ENCODE measurements at places on chromosomes 13 and 19.

DNA sequence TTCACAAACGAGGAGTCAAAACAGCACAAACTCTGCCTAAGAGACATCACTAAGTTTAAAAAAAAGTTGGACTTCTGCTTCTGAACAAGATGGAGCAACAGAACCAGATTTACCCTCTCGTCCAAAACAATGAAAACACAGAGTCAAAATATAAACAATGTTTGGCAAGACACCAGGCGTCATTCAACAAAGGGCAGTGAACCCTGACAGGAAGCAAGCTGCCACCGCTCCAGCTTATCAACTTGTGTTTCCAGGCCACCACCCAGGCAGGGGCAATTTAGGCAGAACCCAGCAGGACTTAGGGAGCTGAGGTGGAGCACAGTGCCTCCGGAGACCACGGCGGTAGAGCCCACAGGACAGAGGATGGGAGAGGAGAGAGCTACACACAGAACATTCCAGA is 8.6 kb upstream of the NAPA start:
- no peak for DNase-seq

- no peak for DNase-seq
These were observed 4.4 kb upstream of the C19orf18 start for GRCh38 chr19:57978586-57979289.

- DNase-seq: no peak
These were observed 326.1 kb upstream of the SLITRK1 start for GRCh38 chr13:84208246-84208910.

DNA sequence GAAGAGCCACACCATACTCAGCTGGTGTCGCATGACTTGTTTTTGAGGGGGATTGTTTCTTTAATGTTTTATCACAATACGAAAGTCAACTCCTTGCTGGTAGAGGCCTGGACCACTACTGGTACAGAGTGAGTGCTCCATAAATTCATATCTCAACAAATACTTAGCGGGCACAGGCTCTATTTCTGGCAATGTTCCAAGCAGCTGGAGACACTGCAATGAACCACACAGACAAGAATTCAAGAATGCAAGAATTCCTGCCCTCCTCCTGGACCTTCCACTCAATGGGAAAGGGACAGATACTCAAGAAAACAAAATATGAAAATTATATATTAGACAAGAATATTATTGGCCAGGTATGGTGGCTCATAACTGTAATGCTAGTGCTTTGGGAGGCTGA is 5.1 kb upstream of the FXYD5 start:
- no peak for DNase-seq

GRCh38 chr13:60026286-60026685 is 137.4 kb downstream of the DIAPH3 start:
- DNase-seq: no peak

GRCh38 chr19:52535771-52536447 is 8.4 kb downstream of the ZNF808 start:
- DNase-seq: no peak

GRCh38 chr19:2223959-2224358 is 12.2 kb downstream of the PLEKHJ1 start:
- DNase-seq: no peak

- DNase-seq: no peak
These were observed 493.3 kb downstream of the COG6 start for GRCh38 chr13:40148742-40149141.

DNA sequence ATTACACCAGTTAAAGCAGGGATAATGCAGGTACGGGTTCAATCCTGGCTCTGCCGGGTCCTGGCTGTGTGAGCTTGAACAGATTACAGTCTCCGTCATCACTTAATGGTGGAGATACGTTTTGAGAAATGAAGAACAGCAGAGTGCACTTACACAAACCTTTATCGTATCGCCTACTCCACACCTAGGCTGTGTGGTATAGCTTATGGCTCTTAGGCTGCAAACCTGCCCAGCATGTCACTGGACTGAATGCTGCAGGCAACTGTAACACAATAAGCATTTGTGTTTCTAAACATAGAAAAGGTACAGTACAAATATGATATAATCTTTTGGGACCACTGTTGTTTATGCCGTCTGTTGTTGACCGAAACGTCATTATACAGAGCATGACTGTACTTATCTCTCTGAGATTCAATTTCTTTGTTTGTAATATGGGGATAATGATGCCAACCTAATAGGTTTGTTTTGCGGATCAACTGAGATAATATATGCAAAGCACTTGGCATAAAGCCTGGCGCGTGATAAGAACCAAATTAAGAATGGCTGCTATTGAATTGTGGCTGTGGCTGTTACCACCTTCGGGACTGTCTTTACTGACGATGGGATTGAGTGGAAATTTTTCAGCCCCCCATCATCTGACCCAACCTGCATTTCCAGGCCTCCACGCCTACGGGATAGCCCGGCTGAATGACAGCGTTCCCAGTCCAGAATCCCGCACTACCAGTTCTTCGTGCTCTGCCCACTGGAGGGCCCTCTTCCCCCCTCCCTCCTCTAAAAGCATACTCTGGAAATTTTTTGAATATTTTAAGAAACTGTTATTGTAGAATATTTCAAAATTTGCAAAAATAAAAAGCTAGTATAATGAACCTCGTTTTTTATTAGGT is 11.2 kb downstream of the KRTDAP start:
- no peak for DNase-seq

DNA sequence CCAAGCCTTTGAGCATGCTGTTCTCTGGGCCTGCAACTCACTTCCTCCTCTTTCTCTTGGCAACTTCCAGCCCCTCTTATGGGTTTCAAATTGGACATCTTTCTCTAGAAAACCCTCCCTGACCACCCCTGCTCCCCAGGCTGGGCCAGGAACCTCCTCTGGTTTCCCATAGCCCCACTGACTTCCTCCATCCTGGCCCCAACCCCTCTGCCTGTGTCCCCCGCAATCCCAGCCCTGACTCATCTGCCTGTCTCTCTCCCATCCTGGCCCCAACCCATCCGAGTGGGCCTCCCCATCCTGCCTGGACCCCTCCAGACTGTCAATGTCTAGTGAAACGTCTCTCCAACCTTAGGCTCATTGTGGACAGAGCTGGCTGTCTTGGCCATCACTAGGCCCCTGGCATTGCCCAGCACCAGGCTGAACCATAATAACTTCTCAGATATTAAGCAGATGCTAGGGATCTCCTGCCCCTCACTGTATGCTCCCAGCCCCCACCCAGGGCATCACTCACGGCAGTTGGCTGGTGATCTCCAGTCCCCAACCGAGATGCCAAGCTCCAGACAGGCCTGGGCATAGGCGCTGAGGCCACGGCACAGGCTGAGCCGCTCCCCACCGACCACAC is 16.8 kb downstream of the FCGBP start:
- no peak for DNase-seq

GRCh38 chr13:45728759-45729158 is 26.6 kb downstream of the CBY2 start:
- DNase-seq: no peak

- no peak for DNase-seq
These were observed 15.0 kb downstream of the MYO9B start for GRCh38 chr19:17090583-17090982.

- DNase-seq: no peak
These were observed 504.4 kb downstream of the FGF9 start for GRCh38 chr13:22175241-22175640.

DNA sequence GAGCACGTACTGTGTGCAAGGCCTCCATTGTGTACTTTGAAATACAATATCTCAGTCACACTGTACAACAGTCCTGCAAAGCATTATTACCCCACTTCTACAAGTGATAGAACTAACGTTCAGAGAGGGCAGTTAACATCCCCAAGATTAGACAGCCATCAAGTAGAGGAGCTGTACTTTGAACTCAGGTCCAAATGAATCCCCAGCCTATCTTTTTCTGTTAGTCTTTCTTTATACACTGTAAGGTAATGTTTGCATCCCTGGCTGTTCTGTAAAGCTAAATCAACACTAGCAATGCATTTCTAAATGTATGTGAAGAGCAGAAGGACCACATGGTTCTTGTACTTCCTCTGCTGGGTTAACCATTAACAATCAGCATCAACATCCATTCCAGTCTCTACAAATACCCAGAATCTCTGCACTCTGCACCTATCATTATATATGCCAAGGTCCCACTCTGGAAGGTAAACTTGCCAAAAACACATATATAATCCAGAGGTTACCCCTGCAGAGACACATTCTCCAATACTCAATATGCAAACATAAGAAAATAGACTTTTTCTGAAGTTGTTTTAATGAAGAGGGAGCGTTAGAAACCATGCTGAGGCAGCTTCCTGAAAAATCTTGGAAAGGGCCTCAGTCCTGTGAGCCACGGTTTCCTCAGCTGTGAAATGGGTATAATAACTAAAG is 182.3 kb downstream of the MZT1 start:
- DNase-seq: no peak

GRCh38 chr19:11538232-11539036 is at the start of gene CNN1:
Gene CNN1 (plus strand): TSS chr19:11538851. CDS start chr19:11538928, 77 bp downstream.
- no peak for DNase-seq

DNA sequence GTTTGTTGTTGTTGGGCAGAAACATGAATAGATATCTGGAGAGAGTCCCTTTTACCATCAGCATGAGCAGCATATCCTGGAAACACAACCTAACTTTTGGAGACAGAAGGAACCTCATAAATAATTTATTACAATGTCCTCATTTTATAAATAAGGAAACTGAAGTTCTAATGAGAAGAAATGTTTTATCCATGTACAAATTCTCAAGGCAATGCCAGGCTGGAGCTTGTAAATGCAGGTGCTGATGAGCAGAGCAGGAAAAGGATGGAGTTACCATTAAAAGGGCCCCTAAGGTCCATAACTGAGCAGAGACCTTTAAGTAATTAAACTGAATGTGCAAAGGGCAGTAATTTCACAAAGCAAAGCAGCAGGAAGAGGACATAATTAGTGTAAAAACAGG is 17.3 kb downstream of the LCP1 start:
- no peak for DNase-seq

DNA sequence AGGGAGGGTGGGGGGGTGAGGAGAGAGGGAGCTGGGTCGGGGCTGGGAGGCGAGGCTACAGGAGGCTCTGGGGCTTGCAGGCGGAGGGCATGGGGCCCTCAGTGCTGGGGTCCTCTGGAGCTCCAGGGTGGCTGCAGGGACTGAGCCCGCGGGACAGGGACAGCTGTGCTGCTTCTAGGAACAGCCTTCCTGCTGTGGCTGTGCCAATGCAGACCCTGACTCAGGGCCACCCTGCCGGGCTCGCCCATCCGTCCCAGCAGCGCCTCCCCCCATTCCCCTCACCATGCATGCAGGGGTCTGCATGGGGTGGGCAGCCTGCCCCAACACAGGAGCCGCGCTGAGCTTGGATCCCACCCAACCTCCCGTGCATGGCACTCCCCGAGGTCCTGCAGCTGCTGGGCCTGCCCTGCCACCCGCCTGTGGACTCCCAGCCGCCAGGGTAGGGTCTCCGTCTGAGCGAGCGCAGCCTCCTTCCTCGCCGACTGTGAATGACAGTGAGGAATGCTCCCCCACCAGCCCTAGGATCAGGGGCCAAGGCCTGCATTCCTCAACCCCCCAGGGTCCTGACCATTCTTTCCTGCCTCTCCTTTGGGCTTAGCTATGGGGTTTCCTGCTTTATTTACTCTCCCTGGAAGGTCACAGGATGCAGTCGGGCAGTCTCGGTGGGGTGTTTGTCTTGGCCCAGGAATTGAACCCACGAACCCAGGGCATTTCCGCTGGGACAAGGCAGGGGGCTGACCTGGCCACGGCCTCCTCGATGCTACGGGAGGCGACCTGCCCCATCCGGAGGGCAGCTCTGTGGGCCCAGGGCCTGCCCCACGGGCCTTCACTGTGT is 23.4 kb downstream of the CEBPG start:
- DNase-seq: no peak

- no peak for DNase-seq
These were observed 1312.7 kb downstream of the SLITRK1 start for GRCh38 chr13:82569581-82569980.

DNA sequence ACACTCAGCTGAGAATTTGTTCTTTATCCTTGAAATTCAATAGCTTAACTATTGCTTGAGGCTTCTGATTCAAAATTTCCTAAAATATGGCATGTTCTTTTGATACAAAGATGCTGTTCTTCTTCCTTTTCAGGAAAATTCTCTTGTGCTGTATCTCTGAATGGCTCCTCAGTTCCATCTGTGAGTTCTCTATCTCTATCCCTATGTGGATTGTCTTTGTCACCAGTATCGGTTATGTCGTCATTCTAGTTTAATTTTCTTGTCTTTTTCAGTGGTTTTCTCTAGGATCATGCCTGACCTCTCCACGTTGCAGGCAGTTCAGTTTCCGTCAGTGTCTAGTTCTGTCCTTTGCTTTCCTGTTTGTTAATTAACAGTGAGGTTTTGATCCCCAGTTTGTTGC is 104.6 kb upstream of the GJB6 start:
- no peak for DNase-seq

GRCh38 chr19:3250675-3251074 is 26.2 kb downstream of the CELF5 start:
- DNase-seq: no peak

GRCh38 chr19:57302020-57302465 is 18.2 kb upstream of the ZNF543 start:
- DNase-seq: no peak

DNA sequence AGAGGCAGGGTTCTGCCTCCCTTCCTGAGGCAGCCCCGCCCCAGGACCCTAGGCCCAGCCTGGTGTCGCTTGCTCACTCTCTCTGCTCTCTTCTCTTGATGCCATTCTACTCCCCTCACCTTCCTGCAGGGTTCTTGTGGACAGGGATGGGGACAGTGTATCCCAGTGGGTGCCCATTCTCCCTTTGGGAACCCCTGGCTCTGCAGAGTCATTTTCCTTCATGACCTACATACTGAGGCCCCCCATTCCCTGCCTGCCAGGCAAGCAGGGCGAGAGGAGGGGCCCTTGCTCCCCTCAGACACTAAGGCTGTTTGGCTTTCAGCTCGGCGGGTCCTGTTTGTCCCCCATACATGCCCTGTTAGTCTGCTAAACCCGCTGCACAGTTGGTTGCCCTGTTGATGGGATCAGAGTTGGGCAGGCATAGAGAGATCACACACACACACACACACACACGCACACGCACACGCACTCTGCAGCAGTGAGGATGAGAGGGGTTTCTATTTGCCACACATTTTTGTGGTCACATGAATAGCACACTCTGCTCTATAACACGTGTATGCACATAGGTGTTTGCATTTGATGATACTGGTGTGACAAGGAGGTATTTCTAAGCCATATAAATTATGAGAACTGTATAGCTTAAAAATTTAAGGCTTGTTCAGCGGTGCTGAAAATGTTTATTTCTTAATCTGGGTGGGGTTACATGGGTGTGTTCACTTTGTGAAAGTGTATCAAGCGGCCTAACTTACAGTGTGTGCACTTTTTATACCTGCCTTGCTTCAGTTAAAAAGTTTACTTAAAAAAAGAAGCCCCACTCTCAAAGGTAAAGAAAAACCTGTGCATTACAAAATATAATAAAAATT is 20.3 kb downstream of the NFIX start:
- DNase-seq: no peak

DNA sequence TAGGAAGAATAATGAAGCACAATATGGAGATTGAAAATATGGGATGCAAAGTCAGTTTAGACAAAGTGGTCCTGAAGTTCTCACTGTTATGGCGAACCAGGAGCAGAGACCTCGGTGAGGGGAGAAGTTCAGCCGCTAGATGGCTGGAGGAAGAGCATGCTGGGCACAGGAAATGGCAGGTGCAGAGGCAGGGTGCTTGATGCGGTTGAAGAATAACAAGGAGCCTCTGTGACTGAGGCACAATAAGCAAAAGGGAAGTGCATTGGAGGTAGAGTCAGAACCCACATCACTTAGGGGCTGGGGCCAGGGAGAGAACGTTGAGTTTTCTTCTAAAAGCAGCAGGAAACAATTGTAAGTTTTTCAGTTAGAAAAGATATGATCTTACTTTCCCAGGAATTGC is 1725.2 kb downstream of the EFNB2 start:
- DNase-seq: no peak

GRCh38 chr13:23966221-23966690 is 69.0 kb upstream of the C1QTNF9B start:
- DNase-seq: no peak
